NCI-H187 (cell line): ENCODE measurements at places on chromosomes 5 and 9.

- DNase-seq: no peak
Measured at GRCh38 chr5:78077369-78078068, 217.0 kb downstream of the AP3B1 start.

DNA sequence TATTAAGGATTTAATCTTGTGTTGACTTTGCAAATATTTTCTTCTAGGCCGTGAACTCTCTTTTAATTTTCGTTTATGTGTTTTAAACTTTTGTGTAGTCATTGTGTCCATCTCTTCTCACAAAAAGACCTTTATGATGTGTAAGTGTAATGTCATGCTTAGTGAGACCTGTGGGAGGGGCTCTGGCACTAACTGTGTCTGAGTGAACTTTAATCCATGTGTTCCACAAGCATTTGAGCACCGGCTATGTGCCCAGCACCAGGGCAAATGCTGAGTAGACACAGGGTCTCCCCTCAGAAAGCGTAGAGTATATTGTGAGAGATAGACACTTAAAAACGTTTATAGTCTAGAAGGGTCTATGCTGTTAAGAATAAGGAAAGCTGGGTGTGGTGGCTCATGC is 272.6 kb upstream of the TUT7 start:
- DNase-seq: no peak

- no peak for DNase-seq
Measured at GRCh38 chr5:59231221-59231931, 648.5 kb downstream of the RAB3C start.

DNA sequence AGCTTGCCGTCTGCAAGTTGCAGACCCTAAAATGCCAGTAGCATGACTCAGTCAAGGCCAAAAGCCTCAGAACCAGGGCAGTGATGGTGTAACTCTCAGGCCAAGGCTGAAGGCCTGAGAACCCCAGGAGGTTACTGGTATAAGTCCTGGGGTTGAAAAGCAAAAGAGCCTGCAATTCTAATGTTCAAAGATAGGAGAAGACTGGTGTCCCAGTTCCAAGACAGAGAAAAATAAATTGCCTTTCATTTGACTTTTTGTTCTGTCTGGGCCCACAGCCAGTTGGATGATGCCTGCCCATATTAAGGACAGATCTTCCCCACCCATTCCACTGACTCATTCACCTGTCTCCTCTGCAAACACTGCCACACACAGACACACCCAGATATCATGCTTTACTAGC is 673.2 kb downstream of the CDH18 start:
- no peak for DNase-seq

GRCh38 chr9:98067184-98067583 is 10.7 kb downstream of the NANS start:
- no peak for DNase-seq

- no peak for DNase-seq
Measured at GRCh38 chr5:95631255-95631958, 11.5 kb downstream of the GPR150 start.

DNA sequence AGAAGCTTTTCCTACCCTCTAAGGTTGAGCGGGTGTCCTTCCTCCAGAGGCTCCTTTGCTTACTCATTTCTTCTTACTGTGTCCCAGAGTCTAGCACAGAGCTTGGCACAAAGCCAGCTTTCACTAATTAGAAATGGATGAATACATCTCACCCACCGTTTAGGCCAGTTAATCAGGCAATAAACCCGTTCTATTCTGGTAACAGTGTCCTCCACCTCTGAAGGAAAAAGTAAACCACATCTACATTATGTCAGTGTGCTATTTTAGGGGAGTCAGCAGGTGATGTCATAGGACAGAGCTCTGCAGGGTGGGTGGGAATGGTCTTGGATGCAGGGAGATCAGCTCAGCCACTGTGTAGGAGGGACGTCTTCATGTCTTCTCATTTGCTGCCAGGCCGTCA is 109.2 kb downstream of the OSTF1 start:
- no peak for DNase-seq

GRCh38 chr9:34796924-34797323 is 87.0 kb upstream of the CCL21 start:
- DNase-seq: no peak

- no peak for DNase-seq
Measured at GRCh38 chr5:79840084-79840990, 150.7 kb downstream of the CMYA5 start.

DNA sequence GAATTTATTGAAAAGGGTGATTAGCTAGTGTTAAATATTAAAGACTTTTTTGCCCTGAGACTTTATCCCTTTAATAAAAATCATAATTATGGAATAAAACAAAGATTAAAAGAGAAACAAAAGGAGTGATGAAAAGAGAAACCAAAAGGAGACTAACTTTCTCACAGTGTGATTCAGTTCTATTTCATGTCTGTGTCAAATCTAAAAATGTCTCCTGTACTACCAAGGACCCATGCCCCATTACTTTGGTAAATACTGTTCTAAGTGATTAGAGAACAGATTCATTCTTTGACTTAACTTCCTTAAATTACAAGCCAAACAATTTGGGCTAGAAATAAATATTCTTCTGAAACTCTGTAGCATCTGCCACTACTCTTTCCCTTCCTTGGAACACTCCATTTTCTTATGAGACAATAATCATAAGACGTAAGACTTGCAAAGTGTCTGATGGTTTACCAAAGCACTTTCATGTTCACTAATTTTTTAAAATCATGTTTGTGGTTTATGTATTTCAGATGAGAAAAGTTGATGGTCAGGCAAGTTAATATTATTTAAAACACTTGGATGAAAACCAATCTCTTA is 319.0 kb downstream of the EBF1 start:
- no peak for DNase-seq

- no peak for DNase-seq
Measured at GRCh38 chr5:8676695-8677094, 807.7 kb downstream of the MTRR start.

DNA sequence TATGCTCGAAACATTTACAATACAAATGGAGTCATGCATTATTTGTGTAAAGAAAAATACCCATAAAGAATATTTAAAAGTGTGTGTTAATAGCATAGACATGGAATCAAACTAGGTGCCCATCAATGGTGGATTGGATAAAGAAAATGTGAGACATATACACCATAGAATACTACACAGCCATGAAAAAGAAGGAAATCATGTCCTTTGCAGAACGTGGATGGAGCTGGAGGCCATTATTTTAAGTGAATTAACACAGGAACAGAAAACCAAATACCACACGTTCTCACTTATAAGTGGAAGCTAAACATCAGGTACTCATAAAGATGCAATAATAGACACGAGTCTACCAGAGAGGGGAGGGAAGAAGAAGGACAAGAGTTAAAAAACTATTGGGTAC is 22.8 kb downstream of the SMIM23 start:
- no peak for DNase-seq

DNA sequence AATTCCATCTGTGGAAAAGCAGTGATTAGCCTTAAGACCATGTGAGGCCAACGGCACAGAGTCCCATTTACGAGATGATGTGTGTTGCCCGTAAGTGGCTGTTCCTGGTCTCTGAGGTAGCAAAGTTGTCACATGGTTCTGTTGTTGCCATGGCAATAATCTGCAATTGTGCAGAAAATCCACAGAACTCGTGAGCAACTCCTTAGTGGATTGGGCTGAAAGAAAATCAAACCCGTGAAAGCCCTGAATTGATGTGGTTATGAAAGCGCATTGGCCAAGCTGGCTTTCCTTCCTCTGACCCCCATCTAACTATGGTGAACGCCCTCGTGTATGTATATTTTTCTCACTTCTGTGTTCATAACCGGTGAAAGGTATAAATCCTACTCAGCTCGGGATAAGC is 614.7 kb downstream of the EBF1 start:
- no peak for DNase-seq

GRCh38 chr9:71781391-71781790 is 13.1 kb upstream of the CEMIP2 start:
- no peak for DNase-seq

GRCh38 chr5:115460472-115460871 is 84.1 kb downstream of the FEM1C start:
- no peak for DNase-seq

DNA sequence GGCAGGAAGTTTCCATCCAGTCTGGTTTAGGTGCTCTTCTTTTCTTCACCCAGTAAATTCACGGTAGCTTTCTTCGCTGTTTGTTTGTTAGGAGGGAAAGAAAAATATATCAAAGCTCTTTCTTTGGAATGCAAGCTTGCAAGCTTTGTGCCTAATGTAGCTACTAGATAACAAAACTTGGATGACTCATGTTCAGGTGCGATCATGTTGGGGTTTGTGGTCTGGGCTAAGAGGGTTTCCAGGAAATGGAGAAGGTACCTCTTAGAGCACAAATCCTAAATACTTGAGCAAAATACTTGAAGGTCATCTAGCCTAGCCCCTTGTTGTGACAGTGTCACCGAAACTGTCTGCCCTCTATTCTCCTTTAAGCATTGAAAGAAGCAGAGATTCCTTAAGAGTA is 17.7 kb downstream of the SRP19 start:
- no peak for DNase-seq

DNA sequence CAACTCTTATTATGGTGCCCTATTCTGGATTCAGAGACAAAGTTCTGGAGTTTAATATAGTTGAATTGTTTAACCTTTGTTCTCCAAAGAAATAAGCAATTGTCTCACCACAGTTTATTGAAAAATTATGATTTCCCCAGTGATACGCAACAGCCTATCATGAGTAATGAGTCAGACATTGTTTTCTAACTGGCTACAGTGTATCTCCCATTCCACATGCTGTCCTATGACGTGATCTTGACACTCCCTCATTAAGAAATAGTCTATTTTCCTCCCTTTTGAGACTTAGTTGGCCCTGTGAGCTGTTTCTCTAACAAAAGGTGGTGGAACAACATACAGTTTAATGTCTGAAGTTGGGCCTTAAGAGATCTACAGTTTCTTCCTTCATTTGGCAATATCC is 1290.6 kb upstream of the CDH6 start:
- DNase-seq: no peak

- no peak for DNase-seq
Measured at GRCh38 chr5:119396030-119396664, 40.3 kb downstream of the TNFAIP8 start.

- no peak for DNase-seq
Measured at GRCh38 chr5:120615967-120616645, 152.0 kb downstream of the PRR16 start.

- DNase-seq: no peak
Measured at GRCh38 chr9:97571664-97572063, 61.5 kb downstream of the TSTD2 start.

DNA sequence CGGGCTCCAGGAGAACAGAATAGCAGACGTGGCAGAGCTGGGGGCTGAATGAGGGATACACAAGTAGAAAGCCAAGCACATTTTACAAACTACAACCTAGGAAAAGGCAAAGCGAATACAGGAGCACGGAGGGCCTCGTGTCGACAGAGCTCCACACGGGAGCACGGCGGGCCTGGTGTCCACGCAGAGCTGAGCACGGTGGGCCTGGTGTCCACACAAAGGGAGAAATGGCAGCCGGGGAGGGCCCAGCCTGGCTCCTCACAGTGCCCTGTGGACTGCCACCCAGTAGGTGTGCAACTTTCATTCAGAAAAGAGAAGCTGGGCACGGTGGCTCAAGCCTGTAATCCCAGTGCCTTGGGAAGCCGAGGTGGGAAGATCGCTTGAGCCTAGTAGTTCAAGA is 3.4 kb upstream of the INPP5E start:
- no peak for DNase-seq

DNA sequence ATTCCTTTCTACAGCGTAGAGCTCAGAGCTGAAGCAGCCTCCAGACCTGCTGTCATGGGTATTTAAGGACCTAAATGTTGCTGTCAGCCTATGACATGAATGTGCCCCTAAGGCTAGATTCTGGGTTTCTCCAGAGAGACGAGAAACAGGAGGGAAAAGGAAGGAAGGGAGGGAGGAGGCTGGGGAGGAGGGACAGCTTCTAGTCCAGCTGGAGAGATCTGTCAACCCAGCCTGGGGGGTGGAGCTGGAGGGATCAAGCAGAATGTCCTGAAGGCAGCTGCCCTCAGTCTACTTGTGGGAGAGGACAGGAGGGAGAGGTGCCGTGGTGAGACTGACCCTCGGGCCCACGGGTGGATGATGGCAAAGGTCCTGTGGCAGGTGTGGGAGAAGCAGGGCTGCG is 1.1 kb upstream of the DBH start:
- DNase-seq: no peak

GRCh38 chr5:6235726-6236125 is 142.6 kb downstream of the MED10 start:
- no peak for DNase-seq

GRCh38 chr5:6781716-6782115 is 68.5 kb downstream of the TENT4A start:
- DNase-seq: no peak

- no peak for DNase-seq
Measured at GRCh38 chr5:179488491-179488890, 61.9 kb upstream of the RUFY1 start.

DNA sequence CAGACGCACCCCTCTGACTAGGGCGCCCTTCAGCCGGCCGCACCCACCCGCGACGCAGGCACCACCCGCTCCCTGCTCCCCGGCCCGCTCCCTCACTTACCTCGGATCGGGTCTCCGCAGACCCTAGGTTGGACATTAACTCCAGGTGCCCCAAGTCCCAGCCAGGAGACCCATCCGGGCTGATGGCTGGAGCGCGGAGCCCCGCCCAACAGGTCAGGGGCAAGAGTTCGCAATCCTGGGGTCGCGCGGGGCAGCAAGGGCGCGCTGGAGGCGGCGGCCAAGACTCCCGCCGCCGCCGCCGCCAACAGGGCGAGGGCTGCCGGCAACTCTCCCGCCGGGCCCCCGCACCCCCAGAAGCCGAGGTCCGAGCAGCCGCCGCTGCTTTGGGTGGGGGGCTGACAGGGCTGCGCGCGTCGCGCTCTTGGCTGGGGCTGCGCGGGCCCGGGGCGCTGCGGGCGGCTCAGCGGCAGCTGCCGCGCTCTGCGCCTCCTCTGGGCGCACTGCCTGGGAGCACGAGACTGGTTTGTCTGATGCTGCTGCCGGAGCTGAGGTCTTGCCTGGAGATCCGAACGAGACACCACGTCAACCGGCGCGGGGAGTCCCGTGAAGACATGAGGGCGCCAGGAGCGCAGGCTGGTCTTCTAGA is at the start of gene GDNF:
GDNF (minus strand) TSS at position 635 of the 646 bp plus-strand sequence. CDS start 5,245 bp downstream, outside the sequence.
- DNase-seq: no peak

- DNase-seq: no peak
Measured at GRCh38 chr5:35443803-35444595, 173.7 kb upstream of the SPEF2 start.

GRCh38 chr5:133110709-133111108 is 58.9 kb downstream of the HSPA4 start:
- DNase-seq: no peak

DNA sequence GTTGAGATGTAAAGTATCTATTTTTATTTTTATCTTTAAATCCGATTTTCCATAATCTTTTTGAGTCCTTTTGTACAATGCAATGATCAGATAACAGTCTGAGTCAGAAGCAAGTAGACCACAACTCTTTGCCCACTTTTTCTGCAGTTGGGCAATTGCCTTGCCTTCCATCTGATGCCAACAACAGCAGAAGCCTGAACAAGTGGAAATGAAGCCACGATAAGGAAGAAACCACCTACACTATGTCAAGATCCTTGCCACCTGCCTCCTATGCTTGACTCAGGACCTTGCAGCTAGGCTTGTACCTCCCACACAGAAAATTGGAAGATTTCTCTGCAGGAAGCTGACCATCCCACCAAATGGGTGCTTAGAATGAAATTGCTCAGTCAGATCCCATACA is 78.6 kb downstream of the ANXA1 start:
- DNase-seq: no peak

- no peak for DNase-seq
Measured at GRCh38 chr5:153613144-153613543, 122.7 kb downstream of the GRIA1 start.

GRCh38 chr5:98769210-98769958 is 4.1 kb upstream of the RGMB start:
- DNase-seq: peak; percentile 45
